ENCODE measurements at places on chromosomes 7 and 10.

GRCh38 chr7:116994611-116995010 lies 41.3 kb downstream of the ST7 start:
- no peak for DNase-seq

DNA sequence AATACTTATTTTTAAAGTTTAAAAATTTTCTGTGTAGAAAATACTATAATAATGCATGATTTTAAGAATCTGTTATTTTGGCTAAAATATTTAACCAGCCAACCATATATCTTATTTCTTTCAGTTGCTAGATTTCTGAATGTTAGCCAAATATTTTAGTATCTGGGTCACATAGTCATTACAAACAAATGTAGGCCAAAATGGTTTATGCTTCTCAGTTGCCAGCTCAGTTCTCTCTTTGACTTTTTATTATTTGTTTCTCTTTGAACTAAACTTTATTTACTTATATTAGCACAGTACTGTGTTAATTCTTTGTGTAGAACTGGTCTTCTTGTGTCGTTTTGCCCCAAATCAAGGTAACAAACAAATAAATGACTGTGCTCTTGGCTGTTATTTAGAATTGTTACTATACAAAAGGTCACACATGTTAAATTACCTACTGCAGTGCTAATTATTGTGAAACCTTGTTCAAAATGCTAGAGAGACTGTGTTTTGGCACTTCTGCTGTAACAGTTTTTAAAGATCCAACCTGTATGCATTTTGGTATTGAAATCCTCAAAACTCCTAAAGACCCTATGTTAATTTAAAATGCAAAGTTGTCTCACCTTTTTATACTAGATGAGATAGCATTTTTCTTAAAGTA lies 39.8 kb downstream of the ZEB1 start:
- no peak for DNase-seq

DNA sequence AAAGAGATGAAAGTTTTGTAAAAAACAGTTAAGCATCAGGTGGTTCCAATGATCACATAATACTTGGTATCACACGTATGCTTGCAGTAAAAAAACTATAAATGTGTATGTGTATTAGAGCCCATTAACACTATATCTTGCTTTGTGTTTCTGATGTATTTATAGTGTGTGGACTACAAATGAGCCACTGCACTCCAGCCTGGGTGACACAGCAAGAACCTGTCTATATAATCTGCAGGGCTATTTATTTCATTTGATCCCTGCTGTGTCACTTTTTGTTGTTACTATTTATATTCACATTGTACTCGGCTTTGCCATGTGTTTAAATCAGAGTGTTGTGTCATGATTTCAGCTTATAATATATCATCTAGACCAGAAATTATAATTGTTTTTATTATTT lies 487.8 kb upstream of the TEX47 start:
- no peak for DNase-seq

GRCh38 chr10:61634746-61635145 lies 28.0 kb upstream of the CABCOCO1 start:
- DNase-seq, result no peak

DNA sequence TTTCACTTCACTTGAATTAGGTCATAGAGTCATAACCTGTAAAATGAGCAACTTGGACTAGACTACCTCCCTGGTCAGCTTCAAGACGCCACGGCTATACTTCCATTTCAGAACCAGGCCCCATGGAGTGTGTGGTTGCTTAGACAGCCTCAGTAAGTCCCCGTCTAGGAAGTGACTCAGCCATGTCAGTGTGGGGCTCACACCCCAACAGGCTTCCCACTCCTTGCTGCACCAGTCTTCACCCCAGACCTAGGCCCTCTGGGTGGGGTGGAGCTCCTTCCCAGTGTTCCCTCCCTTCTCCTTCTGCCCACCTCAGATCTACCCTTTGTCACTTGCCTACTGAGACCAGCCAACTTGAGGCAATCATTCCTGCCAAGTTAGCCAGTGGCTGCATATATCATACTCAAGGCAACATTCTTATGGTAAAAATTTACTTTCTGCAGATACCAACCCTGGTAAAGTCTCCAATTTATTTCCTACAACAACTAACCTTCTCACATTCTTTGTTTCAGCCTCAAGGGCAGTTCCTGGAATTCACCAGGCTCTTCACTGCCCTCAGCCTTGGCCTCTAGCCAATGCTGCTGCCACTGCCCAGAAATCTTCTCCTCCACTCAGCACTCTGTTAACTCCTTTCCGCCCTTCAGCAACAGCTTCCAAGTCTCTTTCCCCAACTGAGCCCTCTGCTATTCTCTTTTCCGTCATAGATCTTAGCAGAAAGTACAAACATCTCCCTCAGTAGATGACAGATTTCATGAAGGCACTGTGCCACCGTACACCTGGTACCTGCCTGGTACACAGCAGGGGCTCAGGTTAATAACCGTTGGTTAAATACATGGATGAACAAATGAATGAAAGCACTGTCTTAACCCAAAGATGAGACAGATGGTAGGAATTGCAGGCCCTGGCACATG lies 31.3 kb upstream of the ZNRF2 start:
- DNase-seq, result no peak

GRCh38 chr10:102777711-102778453 lies 34.1 kb downstream of the WBP1L start:
- DNase-seq, result peak; percentile 78

DNA sequence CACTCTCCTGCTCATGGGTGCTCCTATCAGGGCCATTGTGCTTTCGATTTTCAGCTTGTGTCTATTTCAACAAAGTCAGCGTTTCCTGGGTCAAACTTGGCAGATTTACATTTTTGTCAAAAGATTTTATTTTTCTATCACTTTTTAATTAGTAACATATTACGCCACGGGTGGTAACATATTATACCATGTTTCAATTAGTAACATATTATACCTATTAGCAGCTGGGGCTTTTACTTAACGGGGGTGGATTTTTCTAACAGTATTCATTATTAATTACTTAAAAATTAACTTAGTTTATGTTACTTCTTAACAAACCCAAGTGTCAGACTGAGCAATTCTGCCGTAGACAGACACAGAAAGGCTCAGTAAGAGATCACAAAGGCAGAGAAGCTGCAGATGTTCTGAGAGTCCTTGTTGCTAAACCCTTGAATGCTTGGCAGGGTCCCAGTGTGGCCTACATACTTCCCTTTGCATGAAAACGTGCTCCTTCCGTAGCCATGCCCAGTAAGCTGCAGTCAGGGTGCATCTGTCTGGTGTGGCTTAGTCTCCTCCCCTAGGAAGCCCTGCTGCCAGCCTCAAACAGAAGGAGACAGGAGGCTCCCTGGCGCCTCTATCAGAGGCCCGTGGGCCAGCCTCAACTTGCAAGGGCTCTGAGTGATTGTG lies 263.1 kb upstream of the CXCL12 start:
- no peak for DNase-seq

DNA sequence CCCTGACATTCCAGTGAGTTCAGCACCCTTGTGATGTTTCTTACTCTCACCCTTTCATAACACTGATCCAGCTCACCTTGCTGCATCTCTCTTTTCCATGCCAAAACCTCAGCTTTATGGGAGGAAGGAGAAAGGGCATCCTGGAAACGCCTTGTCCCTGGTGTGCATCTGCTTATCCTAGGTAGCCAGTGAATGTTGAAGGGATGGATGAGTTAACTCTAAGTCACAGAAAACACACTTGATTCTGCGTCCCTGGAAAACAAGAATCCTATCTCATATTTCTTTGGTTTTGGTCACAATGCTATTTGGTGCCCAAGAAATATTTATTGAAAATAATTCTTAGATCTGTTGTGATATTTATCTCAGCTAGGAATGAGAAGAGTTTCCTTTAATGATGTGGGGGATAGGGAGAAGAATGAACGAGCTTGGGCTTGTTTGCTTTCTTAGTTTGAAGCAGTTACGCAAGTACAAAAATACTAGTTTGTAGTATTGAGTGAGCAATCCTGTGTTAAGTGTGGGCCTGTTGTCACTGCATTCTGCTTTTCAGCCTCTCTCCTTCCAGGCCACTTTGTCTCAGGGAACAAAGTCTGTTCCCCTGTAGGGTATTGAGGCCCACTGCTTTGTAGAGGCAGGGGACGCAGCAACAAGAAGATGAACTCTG lies 126.5 kb downstream of the ARID5B start:
- DNase-seq, result no peak

DNA sequence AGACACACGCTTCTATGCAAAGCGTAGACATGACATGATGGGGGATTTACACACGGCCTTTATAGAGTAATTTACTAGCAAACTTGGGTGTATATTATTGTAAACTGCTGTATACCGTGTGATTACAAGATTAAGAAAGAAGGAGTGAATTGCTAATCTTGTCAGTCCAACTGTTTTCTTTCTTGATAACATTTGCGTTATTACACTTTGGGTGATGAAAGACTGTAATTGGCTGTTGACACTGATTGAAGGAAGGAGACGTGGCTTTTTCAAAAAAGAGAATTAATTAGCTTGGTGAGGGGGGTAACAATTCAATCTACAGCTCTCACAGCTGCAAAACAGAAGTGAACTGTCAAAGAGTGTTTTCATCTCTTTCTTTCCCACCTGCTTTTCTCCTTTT lies 32.7 kb downstream of the SLC35B4 start:
- DNase-seq, result no peak

DNA sequence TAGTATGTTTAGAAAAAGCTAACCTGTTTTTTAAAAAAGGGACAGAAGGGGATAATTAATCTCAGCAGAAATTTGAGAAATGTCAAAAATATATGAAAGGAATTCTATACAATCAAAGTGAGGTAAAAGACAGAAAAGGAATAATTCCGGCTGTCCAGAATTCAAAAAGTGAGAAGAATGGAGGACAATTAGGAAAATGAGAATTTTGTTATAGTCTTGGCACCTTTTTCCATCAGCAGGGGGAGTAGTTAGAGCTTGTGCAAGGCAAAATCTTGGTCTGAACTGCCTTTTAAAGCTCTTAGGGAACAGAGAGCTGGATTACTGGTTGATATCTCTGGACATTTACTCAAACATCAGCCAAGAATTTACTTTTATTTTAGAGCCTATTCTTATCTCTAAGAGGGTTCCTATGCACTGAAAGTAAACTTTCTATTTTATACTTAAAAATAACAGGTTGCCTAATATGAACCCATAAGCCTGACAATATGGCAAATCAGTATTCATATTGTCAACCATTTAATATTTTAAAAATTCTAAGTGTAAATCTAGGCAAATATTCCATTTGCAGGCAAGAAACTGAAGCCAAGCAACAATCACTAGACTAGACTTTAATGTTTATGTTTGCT lies 185.6 kb downstream of the ANK3 start:
- DNase-seq, result no peak

- DNase-seq, result no peak
Observed at GRCh38 chr10:61021926-61022325, 77.9 kb upstream of the RHOBTB1 start.

DNA sequence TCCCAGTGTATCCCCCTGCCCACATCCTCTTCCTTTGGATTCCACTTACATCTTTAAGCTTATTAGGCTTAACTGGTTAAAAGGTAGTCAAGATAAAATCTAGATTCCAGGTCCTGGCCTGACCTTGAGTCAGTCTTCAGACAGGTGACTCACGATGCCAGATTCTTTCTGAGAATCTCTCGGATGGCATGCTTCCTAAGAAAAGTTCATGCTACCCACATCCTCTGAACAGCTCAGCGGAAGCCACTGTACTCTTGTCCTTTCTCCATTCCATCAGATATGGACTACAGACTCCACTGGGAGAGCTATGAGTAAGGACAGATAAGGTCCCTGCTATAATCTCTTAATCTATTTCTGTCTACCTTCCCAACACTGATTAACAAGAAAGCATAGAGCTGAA lies 43.4 kb downstream of the DNMBP start:
- peak; percentile 96 for DNase-seq

GRCh38 chr10:23384364-23384763 lies 39.8 kb upstream of the C10orf67 start:
- no peak for DNase-seq

DNA sequence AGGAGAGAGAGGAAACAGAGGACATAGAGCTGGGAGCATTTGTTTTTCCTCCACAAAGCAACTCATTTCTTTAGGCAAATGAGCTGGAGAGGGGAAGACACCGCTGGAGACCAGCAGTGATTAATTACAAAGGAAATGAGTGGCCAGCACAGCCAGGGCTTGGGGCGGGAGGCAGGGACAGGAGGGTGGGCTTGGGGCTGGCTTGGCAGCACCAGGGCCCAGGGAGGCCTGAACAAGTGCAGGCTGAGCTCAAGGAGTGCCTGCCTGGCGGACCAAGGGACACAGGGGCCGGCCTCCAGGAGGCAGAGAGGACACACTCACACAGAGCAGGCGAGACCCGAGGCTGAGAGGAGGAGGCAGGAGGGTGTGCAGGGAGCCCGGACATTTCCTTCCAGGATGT lies 149.0 kb upstream of the UNC5B start:
- DNase-seq, result no peak

- peak; percentile 65 for DNase-seq
Observed at GRCh38 chr7:138097064-138097741, 20.9 kb downstream of the AKR1D1 start.

- DNase-seq, result peak; percentile 74
Observed at GRCh38 chr10:124534231-124534798, 72.7 kb downstream of the LHPP start.

DNA sequence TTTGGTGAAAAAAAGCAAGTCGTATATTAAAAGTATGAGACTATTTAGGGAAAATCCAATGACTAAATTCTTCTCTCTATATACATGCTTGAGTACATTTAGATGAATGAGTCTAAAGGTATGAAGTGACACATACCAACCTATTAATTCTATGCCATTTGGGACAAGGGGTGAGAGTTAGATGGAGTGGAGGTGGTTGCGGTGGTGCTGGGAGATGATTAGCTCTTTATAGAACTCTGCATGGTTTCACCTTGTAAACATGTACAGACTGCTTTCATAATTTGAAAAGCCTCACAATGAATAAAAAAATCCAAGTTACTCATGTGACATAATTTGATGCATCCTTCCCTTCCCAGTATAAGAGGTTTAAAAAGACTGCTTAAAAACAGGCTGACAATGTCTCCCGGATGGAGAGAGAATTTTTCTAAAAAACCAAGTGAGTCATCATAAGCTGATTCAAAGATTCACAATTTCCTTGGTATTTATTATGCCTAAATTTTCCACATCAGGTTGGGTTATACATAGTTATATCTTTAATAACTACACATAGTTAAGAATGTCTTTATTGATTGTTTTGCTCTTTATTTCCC lies 572.8 kb downstream of the REEP3 start:
- no peak for DNase-seq

DNA sequence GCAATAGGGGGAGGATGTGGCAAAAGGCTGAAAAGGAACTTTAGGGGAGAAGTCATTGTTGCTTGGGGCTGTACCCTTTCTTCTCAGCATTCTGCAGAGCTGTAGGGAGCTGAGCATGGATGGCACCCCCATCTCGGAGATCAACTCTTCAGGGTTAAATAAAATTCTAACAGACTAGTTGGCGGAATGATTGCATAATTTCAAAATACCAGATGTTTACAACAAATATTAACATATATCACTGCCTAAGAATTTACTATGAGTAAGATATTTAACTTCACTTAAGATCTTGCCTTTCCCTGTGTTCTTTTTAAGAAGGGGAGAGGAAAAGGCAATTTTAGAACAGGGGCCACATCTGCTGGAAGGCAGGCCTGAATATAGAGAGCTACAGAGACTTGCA lies 509 bp upstream of the OR2F1 start:
- no peak for DNase-seq

GRCh38 chr10:29838539-29838938 lies 203.8 kb upstream of the SVIL start:
- no peak for DNase-seq

- DNase-seq, result peak; percentile 38
Observed at GRCh38 chr10:128318913-128319312, 192.7 kb upstream of the MKI67 start.

Data from islet precursor cell (in vitro differentiated cells).